ENCODE measurements at places on chromosomes 5 and 9.

- DNase-seq: no peak
Measured at GRCh38 chr9:78490231-78490630, 193.3 kb downstream of the PSAT1 start.

DNA sequence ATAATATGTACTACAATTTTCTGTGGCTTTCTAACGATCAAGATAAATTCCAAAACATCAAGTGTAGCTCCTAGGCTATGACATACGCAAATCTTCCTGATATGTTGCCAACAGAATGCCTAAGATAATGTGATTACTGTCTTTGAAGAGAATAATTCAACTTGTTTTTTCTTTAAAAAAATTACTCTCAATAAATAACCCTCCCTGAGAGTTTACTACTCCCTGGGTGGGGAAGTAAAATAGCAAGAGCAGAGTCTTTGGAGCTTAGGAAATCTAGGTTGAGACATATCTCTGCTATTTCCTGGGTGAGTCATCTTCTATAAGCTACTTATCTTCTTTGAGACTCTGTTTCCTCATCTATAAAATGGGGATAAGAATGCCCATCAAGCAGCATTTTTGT lies 201.2 kb downstream of the ACTL7B start:
- DNase-seq: no peak

GRCh38 chr5:158026304-158027031 lies 167.5 kb upstream of the CLINT1 start:
- no peak for DNase-seq

DNA sequence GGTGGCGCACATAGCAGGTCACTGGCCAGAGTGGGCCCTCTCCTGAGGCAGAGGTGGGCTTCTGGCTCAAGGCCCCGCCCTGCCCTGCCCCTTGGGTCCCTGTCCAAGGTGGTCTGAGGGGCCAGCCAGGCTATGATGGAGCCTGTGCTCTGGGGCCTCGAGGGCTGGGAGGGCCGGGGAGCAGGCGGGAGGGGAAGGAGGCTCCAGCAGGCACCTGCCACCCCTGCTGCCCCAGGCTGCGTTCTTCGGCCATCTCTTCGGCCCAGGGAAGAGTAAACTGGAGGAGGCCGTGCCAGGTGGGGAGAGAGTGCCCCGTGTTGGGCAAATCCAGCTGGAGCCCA lies 14.6 kb downstream of the FIBCD1 start:
- DNase-seq: no peak

DNA sequence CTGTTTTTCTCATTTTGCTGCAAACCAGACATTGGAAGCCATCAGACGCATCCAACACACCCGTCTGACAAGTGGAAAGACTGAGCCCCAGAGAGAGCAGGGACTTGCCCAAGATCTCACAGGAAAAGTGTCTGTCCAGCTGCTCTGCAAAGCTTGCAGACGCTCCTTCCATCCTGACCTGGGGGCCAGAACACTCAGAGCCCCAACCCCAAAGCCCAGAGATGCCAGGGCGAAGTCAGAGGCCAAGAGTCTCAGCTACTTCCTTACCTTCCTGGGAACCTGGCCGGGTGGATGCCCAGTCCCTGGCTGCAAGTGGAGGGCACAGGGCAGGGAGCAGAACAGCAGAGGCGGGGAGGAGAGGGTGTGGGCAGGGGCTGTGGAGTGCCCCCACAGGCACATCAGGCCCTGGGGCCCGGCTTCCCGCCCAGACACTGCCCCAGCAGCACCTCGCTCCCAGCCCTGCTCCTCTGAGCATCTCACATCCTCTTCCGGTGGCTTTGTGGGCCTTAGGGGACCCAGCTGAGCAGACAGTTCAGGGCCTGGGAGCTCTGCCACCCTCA lies 9.7 kb upstream of the RALGDS start:
- peak; percentile 73 for DNase-seq

DNA sequence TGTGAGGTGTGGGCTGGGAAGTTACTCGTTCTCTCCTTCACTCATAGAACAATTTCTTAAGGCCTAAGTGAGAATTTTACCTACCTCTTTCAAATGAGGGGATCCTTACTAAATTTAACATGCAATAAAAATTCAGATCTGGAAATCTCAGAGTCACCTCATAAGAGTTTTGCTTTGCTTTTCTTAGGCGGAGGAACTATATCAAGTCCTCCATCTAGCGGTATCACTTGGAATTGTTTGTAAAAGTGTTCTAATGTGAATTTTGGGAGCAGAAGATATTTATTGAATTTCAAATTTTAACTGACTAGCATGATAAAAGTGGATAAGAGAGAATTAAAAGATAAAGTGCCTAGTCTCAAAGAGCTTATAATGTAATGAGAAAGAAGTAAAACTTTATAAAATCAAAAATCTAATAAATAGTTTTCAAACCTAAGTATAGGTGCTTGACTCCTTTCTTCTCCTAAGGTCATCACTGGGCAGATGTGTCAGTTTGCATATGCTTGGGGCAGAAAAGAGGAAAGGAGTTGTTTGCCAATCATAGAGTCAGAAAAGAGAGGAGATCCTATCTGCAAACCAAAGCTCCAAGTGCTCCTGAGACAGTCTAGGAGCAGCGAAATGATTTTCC lies 145.7 kb upstream of the DAB2 start:
- no peak for DNase-seq

- DNase-seq: no peak
Measured at GRCh38 chr9:4382722-4383317, 83.0 kb upstream of the GLIS3 start.

GRCh38 chr5:151004499-151004898 lies 15.9 kb upstream of the GPX3 start:
- no peak for DNase-seq

- no peak for DNase-seq
Measured at GRCh38 chr9:78314953-78315870, 18.3 kb downstream of the PSAT1 start.

- DNase-seq: peak; percentile 74
Measured at GRCh38 chr9:34493972-34494535, 28.7 kb downstream of the ENHO start.

DNA sequence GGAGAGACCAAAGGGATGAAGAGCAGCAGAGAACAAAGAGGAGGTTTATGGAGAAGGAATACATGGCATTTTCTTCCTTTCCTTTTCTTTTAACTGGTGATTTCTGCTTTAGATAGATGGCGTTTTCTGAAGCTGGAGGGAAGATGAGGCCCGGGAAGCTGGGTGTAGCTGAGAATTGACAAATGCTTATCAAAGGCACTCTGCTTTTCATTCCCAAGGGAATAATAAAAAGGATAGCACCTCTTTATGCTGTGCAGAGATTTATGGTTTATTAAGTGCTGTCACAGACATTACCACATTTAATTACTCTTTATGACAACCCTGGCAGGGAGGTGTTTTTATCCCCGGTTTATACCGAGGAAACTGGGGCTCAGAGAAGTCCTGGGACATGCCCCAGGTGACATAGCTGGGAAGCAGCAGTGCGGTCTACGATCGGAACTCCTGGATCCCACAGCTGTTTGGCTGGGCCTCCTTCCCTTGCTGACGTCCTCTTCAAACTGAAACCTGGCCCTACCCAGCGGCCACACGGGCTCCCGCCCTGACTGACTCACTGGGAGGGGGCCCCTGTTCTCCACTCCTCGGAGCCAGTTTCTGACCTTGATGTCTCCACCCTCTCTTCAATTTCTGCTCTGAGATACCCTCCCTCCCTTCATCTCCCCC lies 8.2 kb upstream of the EPB41L4B start:
- DNase-seq: no peak

GRCh38 chr5:59130431-59130830 lies 547.6 kb downstream of the RAB3C start:
- no peak for DNase-seq

DNA sequence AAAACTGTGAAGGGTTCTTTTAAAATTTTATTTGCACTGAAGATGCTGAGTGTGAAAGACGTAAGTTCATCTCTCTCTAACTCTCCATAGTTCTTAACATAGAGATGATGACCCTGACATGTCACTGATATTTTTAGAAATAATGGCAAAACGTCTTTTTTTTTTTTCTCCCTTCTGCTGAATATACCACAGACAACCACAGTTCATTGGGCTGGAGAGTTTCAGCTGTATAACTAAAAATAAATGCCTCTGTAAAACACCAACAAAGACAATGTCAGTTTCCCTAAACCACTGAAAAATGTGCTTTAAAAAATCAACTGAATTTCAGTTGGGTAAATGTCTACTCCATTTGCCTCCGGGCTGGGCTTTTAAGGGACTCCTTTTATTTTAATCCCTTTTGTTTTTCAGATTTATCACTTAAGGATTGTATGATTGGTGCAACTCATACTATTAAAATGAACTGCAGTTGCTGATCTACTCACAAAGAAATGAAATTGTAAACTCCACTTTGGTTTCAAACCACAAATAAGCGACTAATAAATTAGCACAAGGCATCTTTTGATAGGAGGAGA lies 830.9 kb upstream of the WWC1 start:
- no peak for DNase-seq

DNA sequence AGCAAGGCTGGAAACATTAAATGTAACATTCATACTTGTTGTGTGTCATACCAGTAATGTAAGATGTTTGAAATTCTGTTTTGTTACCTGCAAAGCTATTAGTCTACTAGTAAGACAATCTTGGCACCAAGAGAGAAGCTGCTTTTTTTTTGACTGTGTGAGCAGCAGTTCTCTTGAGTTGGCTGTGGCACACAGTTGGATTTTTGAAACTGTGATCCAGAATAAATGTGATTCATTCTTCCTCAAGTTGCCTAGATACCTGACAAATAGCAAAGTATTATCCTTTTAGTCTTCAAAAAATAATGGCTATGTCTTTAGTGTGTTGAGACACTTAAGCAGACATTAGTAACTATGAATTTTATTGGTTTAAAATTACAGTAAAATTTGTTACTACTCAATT lies 57.2 kb upstream of the HAPLN1 start:
- DNase-seq: no peak

- no peak for DNase-seq
Measured at GRCh38 chr5:131169810-131170539, 769 bp upstream of the LYRM7 start.

DNA sequence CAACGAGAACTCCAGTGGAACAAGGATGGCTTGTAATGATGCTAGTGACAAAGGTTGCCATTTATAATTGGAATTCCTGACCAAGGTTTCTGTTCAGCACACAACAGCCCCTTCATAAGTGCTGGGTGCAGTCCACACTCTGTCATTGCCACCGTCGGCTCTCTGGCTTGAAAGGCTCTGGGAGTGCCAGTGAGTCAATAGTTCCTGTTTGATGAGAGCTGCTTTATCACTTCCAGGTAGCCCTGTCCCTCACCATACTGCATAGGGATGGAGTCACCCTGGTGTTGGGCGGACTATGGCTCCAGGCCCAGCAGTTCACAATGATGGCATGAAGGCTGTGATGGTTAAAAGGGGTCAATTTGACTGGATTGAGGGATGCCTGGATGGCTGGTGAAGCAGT lies 34.6 kb upstream of the SEMA4D start:
- peak; percentile 36 for DNase-seq

DNA sequence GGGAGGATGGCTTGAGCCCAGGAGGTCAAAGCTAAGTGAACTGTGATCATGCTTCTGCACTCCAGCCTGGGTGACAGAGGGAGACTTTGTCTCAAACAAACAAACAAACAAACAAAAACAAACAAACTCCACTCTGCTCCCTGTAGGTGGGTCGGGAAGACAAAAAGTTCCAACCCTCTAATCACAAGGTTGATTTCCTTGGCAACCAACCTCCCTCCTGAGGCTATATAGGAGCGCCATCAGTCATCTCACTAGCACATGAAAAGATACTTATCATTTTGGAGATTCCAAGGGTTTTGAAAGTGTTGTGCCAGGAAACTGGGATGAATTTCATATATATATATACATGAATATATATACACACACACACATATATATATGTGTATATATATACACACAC lies 160.5 kb downstream of the TUSC1 start:
- DNase-seq: no peak

GRCh38 chr5:153782589-153783361 lies 255.9 kb downstream of the FAM114A2 start:
- no peak for DNase-seq

DNA sequence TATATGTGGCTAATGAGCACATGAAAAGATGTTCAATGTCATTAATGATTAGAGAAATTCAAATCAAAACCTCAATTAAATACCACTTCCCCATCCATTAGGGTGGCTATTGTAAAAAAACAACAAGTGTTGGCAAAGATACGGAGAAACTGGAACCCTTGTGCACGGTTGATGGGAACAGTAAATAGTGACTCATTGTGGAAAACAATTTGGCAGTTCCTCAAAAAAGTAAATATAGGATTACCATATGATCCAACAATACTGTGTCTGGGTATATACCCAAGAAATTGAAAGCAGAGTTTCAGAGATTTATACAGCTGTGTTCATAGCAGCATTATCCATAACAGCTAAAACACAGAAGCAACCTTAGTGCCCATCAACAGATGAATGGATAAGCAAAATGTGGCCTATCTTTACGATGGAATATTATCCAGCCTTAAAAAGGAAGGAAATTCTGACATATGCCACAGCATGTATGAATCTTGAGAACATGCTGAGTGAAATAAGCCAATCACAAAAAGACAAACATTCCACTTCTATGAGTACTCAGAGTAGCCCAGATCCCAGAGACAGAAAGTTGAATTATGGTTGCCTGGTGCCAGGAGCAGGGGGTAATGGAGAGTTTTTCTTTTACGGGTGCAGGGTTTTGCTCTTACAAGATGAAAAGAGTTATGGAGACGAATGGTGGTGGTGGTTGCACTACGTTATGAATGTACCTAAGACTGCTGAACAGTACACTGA lies 41.4 kb upstream of the LRRC14B start:
- DNase-seq: no peak
